ENCODE measurements at places on chromosomes 12 and 14.

DNA sequence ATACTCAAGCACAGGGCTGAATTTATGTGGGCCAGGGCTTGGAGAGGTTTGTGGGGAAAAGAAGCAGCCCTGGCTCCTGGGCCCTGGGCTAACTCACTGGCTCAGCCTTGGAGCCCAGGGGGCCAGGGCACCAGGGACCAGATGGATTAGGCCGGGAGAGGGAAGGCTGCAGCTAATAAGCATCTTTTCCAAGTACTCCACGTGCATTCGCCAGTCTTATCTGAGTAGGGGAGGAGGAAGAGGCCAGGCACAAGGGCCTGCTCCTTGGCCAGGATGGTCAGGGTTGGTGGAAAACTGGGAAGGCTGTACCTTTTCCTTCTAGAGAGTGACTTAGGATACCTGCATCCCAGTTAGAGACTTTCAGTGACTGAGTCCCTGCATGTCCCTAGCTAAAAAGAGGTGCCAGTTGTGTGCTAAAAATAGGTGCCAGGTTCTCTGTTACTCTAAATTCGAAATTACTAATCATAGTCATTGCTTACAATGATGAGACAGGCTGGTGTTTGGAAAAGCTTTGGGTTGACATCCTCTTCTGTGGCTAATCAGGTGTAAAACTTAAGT lies 1.3 kb downstream of the GLRX5 start:
- DNase-seq = no peak

- no peak for DNase-seq
Measured at GRCh38 chr12:47863467-47863866, 41.3 kb downstream of the VDR start.

DNA sequence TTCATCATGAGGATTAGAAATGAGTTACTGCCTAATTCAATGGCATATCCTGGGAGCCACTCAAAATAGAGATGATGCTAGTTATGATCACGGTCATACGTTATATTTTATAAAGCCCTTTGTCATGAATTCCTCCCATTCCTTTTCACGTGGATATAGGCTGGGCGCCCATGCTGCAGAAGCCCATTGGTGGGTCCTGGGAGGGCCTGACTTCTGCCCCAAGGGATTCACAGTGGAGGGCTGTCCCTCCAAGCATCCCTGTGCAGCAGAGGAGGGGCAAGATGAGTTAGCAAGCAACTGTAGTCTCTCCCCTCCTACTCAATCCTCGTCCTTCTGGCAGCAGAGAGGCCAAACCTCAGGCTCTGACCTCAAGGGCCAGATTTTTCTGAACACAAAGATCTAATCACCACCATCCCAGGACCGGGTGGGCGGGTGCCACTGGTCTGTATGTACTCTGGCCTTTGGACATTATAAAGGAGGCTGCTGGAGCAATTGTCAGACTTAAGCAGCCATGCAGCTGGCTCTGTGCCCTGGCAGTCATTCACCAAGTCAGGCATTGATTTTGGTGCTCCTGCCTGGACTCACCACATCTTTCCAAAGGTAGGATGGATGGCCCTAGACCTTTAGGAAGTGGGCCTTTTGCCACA lies 8.6 kb downstream of the GLTP start:
- no peak for DNase-seq

- no peak for DNase-seq
Measured at GRCh38 chr12:115400011-115400410, 716.0 kb upstream of the TBX3 start.

GRCh38 chr14:44412858-44413569 lies 94.1 kb downstream of the FSCB start:
- DNase-seq = no peak

DNA sequence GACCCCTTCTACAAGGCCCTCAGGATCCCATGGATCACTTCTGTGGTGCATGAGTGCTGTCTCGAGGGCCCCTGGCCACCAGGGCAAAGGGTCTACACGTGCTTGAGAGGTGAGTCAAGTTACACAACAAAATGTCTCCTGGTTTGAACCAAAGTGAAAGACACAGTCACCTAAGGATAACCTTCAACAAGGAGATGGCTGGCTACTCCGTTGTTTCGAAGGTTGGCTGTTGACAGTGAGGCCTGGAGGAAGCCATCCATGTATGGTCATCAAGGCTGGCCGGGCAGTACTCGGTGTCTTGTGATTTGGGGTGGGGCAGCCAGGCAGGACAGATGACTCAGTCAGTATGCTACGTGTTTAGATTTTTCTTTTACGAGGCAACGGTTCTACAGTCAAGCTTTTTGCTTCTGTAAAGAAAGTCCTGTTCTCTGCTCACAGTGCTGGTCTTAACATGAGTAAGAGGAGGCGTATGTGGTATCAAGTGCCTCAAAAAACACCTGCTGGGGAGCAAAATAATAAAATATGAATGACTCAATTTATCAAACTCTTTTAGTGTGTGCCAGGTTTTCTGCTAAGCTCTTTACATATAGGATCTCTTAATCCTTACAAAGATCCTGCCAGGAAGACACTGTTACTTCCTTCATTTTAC lies 18.0 kb upstream of the NT5DC3 start:
- no peak for DNase-seq

GRCh38 chr12:70176290-70176689 lies 66.9 kb upstream of the CNOT2 start:
- no peak for DNase-seq

- no peak for DNase-seq
Measured at GRCh38 chr12:90069711-90070110, 361.1 kb upstream of the ATP2B1 start.

- no peak for DNase-seq
Measured at GRCh38 chr14:58397156-58397555, 1.4 kb downstream of the TOMM20L start.

- no peak for DNase-seq
Measured at GRCh38 chr12:75825686-75826085, 205.9 kb downstream of the PHLDA1 start.

GRCh38 chr14:54197369-54197768 lies 199.4 kb upstream of the CDKN3 start:
- DNase-seq = no peak

GRCh38 chr12:33670284-33670683 lies 230.7 kb upstream of the SYT10 start:
- DNase-seq = no peak

DNA sequence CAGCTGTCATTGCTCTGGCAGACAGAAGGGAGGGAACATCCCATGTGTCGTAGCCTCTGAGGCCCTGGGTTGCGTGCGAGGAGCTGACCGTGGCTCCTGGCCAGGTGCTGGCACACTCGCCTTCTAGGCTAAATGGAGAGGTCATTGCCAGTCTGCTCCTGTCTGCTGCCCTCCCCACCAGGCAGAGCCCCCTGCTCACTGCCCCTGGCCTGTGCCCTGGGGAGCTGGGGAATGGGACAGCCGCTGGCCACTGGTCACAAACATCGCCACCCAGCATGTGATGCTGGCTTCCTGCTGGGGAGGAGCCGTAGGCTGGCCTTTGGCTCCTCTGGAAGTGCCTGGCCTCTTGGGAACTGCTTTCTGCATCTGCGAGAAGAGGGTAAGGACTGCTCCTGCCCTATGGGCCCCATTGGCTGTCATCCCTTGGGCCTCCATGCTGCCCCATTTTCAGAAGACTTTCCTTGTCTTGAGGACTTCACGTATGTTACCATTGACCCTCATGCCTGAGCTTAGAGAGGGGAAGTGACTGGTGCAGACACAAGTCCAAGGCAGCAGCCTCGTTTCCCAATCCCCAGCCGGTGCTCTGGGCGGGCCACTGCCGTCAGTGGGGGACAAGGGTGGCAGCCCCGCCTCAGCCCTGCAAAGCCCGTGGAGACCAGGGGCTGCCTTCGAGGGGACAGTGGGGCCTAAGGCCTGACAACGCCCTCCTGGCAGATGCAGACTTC lies 2.0 kb upstream of the TNFAIP2 start:
- no peak for DNase-seq

DNA sequence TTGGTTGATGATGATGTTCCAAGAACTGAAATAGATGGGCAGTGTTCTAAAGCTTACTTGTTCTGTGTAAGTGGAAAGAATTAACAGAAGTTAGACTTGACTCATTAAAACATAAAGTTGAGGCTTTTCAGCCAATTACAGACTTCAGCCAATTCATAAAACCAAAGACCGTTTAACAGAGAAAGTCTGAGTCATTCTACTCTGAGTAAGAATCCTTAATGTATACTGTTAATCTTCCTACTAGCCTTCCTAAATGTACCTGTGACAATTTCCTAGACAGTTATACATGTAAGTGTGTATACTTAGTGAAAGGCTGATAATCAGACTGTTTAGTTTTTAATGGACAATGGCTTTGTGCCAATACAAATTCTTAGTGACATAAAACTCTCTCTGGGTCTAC lies 681.0 kb downstream of the RPL10L start:
- no peak for DNase-seq

- no peak for DNase-seq
Measured at GRCh38 chr14:58752771-58753201, 115.0 kb downstream of the DACT1 start.

GRCh38 chr14:69268763-69269162 lies 8.8 kb downstream of the GALNT16 start:
- DNase-seq = no peak

DNA sequence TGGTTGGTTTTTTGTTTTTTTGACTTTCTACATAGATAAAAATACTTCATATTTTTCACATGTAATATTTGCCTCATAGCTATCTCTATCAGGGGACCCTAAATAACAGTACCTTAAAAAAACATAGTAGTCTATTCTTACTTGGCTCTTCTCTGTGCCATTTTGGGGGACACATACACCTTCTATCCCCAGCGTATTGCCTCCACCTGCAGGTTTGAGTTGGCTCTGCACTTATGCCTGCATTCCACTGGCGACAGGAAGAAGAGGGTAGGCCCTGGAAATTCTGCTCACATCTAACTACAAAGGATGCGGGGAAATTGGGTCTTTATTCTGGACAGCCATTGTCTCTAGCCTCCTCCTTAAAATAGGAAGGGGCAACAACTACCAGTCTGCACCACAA lies 13.8 kb upstream of the IFI27L2 start:
- no peak for DNase-seq

DNA sequence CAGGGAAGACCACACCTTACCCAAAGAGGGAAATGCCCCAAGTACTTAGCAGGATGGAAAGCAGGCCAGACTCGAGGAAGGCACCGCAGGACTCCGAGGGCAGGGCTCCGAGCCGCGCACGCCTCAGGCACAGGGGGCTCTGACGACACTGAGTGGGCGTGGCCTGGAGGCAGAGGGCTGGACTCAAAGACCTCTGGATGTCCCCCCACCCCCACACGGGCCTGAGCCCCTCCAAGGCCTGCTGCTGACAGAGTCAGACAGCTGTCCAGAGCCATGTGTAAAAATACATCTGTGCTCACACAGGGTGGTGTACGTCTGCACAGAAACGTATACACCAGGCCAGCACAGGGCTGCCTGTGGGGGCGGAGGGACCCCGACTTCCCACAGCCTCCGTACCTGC lies 1.4 kb downstream of the AKT1 start:
- DNase-seq = no peak

- no peak for DNase-seq
Measured at GRCh38 chr14:87285506-87285905, 707.5 kb downstream of the GALC start.

- DNase-seq = no peak
Measured at GRCh38 chr14:71702786-71703185, 229.4 kb upstream of the RGS6 start.

DNA sequence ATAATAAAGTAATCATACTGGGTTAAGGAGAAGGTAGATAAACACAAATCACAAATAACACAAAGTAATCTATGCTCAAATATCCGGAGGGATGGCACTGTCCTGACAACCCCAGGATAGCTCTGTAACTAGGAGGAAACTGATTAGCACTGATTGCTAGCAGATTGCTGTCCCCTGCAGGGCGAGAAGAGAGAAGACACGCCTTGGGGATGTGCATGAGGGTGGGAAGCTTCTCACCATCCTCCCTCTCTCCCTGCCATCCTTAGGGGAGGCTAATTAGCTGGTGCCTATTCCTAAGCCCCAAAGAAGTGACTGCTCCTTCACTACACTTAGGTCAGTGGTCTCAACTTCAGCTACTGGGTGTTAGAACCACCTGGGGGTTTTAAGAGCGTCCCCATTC lies 27.0 kb upstream of the TMEM260 start:
- DNase-seq = no peak

- DNase-seq = no peak
Measured at GRCh38 chr12:82852529-82852928, 165.8 kb downstream of the TMTC2 start.

DNA sequence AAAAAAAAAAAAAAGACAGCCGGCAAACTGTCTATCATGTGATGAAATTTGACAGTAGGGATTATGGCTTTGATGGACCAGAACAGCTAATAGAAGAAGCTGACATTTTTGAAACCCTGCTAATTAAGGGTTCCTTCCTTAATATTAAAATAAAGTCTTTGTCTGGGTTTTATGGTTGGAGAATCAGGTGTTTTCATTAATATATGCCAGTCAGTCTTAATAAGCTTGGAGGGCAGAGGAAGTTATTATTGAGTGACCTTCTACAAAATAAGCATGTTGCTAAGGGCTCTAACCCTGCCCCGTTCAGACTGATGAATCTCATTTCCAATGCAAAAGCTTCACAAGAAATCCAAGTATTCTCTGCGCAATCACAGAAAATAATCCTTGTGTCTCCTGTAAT lies 289.8 kb downstream of the EGLN3 start:
- no peak for DNase-seq

DNA sequence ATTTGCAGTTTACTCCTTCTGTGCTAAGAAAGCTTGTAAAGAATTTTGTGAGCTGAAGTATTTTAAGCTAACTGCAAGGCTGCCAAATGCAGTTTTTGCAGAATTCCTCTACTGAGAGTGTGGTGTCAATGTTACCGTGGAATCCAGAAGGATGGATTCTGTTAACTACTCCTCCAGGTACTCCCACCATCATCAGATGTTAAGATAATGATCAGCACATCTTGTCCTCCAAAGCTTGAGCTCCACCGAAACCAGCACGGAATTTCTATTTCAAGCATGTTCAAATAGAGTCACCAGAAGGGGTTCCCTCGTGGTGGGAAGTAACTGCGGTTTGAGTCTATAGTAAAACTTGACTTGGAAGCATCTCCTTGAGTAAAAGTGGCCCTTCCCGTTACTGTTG lies 64.3 kb upstream of the CDKN3 start:
- DNase-seq = no peak

- no peak for DNase-seq
Measured at GRCh38 chr14:92866181-92866752, 56.7 kb upstream of the CHGA start.

DNA sequence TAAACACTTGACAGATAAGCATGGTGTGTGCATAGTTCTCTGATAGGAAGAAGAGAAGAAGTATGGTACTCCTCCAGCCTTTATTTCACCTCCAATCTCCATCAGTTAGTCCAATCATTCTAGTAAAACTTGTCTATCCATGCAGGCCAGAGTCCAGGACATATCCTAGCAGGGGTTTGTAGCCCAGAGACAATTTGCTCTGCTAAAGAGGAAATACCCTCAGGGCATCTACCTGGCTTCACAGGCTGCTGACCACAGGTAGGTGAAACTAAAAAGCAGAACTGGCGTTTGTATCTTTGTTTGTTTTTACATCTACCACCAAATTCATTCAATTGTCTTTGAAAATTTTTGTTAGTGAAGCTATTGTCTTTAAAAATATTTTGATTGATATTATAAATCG lies 717.6 kb downstream of the FSCB start:
- DNase-seq = no peak

- no peak for DNase-seq
Measured at GRCh38 chr14:70595443-70596185, 4.8 kb downstream of the MED6 start.
